Activated B cell treated with CpG ODN at 0.5 μM for 24 hours (primary cell): ENCODE measurements at places on chromosomes 2 and 18.

DNA sequence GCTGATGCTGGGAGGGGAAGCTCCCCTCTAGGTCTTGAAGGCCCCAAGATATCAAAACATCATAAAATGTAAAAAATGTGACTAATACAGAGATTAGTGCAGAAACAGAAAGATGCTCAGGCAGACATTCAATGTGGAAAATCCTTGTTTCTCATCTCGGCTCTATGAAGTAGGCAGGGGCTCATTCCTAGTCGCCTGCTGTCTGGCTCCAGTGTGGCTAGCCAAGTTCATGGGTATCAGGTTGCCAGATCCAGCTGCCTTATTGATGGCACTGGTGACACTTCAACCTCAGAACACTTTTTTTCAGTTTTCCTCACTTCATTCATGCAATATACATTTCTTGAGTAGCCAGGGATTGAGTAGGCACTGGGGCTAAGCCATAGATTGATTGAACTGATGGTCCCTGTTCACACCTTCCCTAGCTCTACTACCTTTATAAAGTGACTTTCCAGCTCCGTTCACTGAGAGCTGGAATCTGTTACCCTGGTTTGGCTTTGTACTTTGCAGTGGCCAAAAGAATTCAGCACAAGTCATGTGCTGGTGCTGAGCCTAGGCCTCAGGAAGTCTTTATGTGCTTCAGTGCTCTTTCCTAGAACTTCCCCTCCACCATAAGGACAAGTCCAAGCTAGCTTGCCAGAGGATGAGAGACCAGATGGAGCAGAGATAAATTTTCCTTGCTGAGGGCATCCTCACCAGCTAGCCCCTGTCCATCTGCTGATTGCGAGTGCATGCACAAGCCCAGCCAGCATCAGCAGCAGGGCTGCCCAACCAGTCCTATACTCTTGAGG is 373.6 kb upstream of the ST6GAL2 start:
- DNase-seq, result no peak

GRCh38 chr18:12361770-12362378 is 15.2 kb downstream of the AFG3L2 start:
- DNase-seq, result no peak

DNA sequence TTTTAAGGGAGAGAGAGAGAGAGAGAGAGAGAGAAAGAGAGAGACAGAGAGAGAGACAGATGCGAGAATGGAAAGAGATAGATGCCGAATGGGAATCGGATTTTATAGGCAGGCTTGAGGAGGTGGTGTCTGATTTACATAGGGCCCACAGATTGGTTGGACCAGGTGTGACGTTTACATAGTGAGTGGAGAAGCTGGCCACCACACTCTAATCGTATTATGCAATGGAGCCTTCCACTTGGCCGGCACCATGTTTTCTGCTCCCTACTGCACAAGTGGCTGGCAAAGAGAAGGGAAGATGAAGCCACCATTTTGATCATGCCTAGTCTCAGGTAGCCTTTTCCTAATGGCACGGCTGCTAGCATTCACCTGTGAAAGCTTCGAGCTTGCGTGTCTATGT is 33.9 kb downstream of the CD8B2 start:
- DNase-seq, result no peak

DNA sequence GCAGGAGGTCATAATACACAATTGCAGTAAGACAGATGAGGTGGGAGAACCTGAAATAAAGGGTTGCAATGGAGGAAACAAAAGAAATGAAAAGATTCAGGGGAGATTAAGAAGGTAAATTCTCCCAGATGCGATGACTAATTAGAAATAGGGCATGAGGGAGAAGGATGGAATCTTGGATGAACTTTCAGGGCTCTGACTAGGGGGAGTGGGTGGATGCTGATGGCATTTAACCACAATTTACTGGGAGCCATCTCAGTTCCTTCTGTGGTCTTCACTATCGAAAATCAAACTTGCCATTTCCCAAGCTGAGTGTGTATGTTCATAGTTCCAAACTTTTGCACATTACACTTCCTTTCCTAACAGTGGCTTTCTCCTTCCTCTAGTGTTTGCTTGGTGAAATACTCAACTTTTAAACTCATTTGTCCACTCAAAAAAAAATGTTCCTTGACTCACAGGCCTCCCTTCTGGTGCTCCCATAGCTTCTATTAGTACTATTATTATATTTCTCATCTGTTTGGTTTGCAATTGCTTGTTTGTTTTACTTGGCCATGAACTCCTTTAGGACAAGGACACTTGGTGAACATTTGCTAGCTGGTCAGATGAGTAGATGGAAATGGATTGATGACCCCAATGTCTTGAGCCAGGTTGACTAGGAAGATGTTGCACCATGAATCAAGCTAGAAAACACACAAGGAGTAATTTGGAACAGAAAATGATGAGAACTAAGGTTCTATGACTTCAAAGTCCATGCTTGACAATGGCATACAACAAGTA is 178.5 kb downstream of the DIS3L2 start:
- DNase-seq, result no peak

GRCh38 chr18:74114116-74114515 is 33.5 kb downstream of the FBXO15 start:
- DNase-seq, result no peak

GRCh38 chr18:45402485-45403056 is 212.7 kb upstream of the SLC14A2 start:
- DNase-seq, result no peak

GRCh38 chr2:117432746-117433145 is 381.7 kb upstream of the DDX18 start:
- DNase-seq, result no peak

DNA sequence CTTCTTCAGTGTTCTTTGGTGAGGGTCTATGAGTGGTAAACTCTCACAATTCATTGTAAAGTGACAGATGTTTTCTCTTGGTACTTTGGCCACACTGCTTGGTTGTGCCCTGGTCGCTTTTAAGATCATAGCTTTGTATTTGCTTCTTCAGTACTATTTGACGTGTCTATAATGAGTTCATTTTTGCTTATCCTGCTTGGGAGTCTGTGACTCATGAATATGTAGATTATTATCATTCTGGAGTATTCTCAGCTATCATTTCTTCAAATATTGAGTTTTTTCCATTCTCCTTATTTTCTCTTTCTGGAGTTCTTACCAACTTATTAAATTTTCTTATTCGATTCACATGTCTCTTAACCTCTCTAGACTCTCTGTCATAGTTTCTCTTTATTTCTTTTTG is 73.0 kb upstream of the HS6ST1 start:
- no peak for DNase-seq

DNA sequence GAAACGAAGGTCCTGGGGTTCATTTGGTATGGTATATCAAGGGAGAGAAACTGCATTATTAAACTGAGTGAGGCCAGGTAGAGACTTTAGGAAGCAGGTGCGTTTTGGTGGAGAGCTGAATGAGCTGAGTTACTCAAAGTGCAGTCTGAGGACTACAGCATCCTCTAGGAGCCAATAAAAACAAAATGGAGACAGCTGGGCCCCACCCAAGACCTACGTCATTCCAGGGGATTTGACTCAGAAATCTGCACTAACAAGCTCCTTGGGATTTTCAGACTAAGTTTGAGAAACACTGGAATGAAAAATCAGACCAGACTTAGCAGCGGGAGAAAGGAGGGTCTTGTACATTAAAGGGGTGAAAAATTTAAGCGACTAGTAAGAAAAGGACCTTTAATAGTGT is 131.5 kb downstream of the UXS1 start:
- DNase-seq, result no peak

- DNase-seq, result no peak
These were observed 10.2 kb upstream of the CCDC74B start for GRCh38 chr2:130154773-130155765.

GRCh38 chr18:47795434-47795814 is 135.0 kb downstream of the SMAD2 start:
- DNase-seq, result no peak

- DNase-seq, result no peak
These were observed 460.7 kb downstream of the MTX2 start for GRCh38 chr2:176729706-176730569.

DNA sequence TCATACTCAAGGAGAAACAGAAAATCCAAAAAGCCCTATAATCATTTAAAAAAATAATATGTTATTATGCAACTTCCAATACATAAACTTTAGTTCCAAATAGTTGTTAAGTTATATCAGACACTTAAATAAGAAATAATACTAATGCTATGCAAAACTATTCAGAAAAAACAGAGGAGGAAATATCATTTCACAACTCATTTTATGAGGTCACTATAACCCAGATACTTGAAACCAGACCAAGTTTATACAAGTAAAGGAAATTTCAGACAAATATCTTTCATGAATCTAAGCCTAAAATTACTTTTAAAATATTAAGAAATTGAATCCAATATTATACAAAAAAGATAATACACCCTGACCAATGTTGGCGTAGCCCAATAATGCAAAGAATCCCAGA is 260.8 kb downstream of the CD226 start:
- no peak for DNase-seq

- DNase-seq, result no peak
These were observed 99.3 kb downstream of the TPO start for GRCh38 chr2:1512321-1513289.

DNA sequence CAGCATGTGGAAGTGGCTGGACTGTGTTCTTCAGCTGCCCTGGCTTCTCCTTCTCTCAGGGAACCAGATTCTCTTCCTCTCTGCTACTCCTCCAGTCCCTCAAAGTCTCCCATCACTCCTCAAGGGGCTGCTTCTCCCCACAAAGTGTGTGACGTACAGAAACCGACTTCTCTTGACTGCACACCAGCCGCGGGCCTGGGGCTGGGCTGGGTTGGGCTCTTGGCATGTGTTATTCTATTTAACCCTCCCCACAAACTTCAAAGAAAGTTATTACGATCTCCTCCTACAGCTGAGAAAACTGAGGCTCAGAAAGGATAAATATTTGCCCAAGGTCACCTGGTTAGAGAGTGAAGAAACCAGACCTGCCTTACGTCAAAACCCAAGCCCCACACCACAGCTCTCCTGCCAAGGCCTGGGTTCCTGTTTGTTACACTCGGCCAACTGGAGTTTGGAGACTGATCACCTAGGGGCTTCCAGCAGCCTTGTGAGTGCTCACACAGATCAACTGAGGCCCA is 269.0 kb downstream of the TFCP2L1 start:
- no peak for DNase-seq

- DNase-seq, result no peak
These were observed 335.7 kb upstream of the HS6ST1 start for GRCh38 chr2:128654408-128654807.

DNA sequence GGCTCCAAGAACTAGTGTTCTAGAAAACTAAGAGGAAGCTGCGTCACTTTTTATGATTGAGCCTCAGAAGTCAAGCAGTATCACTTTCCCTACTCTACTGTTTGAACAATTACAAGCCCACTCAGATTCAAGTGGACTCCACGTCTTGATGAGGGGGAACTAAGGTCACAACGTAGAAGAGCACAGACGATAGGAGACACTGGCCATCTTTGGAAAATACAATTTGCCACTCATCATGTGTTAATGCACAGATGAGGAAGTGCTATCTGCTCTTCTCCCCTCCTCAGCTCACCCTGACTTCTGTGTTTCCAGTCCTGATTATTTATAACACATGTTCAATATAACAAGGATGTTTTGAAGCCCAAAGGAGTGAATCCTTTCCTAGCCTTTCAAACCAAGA is 76.1 kb upstream of the CYP1B1 start:
- DNase-seq, result no peak

DNA sequence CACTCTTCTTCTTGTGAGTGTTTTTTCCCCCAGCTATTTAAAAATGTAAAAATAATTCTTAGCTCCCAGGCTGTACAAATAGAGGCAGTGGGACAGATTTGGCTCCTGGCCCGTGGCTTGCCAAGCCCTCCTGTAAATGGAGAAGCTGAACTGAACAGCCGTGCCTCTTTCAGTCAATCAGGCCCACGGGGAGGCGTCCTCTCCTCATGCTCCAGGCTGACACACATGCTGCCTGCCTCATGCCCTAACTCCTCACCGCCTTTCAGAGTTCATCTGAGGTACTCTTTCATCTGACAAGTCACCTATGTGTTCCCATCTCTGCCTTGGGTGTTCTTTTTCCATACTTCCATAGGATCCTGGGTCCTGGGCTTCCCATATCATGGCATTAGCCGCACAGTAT is 58.9 kb downstream of the BMP10 start:
- no peak for DNase-seq

- no peak for DNase-seq
These were observed 163.4 kb downstream of the EHBP1 start for GRCh38 chr2:62868947-62869346.

- no peak for DNase-seq
These were observed 888.8 kb downstream of the CNTNAP5 start for GRCh38 chr2:124913868-124914267.

- no peak for DNase-seq
These were observed 20.5 kb downstream of the FTCDNL1 start for GRCh38 chr2:199830531-199830930.

DNA sequence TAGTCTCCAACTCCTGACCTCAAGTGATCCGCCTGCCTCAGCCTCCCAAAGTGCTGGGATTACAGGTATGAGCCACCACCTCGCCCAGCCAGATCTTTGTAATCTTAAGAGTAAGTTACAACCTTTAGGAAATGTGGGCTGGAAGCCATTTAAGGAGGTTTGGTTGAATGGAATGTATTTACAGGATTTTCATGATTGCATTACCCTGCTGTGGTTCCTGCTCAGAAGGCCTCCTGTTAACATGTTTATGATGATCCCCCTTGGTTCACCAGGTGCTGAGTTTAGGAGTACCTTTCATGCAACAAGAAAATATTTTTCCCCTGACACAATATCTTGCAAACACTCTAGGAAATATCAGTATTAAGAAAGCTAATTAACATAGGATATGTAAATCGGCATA is 187.4 kb upstream of the SH3BP4 start:
- no peak for DNase-seq

DNA sequence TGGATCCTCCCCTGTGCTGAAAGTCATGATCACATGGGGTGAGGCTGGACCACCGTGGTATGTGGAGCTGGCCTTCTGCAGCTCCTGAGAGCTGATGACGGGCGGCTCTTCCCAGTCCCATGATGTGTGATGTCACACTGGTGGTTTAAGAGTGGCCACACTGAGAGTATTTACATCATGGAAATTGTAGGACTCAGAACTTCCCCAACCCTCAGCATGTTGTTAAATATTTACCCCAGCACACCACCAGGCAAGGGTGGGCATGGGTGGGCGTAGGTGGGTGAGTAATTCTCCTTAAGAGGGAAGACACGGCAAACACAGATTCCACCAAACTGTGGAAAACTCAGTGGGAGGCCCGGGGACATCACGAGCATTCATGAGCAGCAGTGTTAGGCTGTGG is 106.8 kb downstream of the ALPK2 start:
- DNase-seq, result no peak

GRCh38 chr2:231810905-231811304 is 24.7 kb downstream of the COPS7B start:
- no peak for DNase-seq

DNA sequence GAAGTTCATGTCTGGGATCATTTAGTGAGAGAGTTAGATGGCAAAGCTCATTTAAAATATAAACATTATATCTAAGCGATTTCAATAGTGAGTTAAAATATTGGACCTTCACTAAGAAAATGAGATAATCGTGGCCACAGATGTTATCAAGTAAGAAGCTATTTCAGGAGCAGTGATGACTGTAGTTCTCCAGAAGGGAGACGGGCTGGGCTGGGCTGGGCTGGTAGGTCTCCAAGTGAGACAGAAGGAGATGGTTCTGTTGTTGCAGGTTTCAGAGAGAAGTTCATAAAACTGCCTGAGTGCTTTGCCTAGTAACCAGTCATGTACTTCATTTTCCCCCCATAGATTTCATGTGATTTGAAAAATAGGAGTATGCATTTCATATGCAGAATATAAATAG is 130.1 kb upstream of the DAPL1 start:
- DNase-seq, result no peak

- DNase-seq, result no peak
These were observed 141.1 kb downstream of the PARD3B start for GRCh38 chr2:204686406-204686805.
